ENCODE measurements at places on chromosomes 6 and 20.

GRCh38 chr20:973785-974194, 28.3 kb downstream of the RSPO4 start:
- no peak for DNase-seq

- no peak for DNase-seq
These were observed 322.5 kb downstream of the HACE1 start for GRCh38 chr6:104537180-104537579.

GRCh38 chr6:2157441-2158127, 87.8 kb downstream of the GMDS start:
- no peak for DNase-seq

DNA sequence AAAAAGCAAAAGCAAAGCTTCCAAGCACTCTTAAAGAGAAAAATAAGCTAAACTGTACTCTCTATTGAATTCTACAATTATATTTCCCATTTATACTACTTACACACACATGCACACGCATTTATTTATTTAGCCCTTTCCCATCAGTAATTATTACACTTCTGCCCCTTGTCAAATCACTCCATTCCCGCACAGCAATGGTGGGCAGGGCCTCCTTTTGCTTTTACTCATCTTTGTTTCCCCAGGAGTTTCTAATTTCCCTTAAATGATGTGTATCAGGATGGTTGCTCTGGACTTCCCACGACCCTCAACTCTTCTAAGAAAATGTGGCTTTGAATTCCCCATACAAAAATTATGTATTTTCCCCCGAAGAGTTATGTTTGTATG, 19.9 kb downstream of the PXT1 start:
- DNase-seq, result no peak

DNA sequence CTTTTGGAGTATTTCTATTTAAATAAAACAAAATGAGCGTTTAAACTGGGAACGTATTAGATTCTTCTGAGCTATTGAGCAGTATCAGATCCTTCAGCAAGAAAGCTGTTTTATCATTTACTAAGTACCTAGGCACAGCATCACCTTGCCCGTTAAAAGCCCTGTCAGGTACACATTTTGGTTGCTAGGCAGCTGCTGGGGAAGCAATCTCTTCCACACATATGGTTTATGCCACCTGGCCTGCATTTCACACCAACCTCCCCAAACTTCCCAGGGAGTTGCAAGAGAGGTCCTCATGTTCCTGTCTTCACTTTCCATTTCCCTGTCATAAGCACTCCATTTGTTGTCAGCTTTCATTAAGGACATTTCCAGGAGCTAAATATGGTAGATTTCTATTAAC, 400.1 kb downstream of the PLCB1 start:
- DNase-seq, result no peak

DNA sequence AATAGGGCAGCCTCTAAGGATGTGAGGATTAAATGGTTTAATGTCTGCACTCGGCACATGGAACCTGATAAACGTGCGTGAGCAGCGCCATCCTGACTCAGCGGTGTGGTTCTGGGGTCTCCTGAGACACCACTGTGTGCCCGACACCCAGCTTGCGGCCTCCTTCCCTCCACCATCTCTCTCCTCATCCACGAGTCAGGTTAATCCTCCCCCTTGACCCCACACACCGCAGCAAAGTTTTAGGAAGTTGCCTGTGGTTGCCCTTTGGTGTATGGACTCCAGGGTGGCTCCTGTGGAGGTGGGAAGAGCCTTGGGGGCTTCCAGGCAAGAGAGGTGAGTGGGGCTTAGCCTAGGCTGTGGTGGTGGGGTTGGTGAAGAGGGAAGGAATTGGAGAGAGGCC, 68.2 kb downstream of the PHACTR3 start:
- no peak for DNase-seq
